CD4-positive, alpha-beta T cell (primary cell): ENCODE measurements at places on chromosomes 1 and 21.

DNA sequence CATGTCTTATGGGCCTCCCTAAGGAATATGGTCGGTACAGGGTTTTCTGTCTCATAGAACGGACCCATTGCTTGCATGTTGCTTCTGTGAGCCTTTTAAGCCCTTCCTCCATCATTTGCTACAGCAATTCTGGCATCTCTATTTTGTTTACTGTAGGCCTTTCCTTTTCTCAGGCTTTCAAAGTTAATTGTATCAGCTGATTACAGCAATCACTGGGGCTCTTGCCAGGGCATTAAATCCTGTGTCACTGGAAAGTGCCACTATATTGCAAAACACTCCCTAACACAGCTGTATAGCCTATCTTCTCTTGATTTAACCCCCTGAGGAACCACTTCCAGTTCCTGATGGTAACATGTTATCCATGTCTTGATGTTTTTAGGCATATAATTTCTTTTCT lies 156.5 kb downstream of the PDE4B start:
- no peak overlapping the region for H3K27ac ChIP-seq
- H3K36me3 ChIP-seq: no peaks in the 10 kb centered on the region
- H3K4me1 ChIP-seq: no peaks in the 10 kb centered on the region
- H3K27me3 ChIP-seq: no peaks in the 10 kb centered on the region
- no peak for DNase-seq
- H3K4me3 ChIP-seq: no peak overlapping the region

GRCh38 chr1:99957818-99958217 lies 12.0 kb upstream of the SLC35A3 start:
- H3K27ac ChIP-seq: no peak overlapping the region
- H3K4me1 ChIP-seq: no peaks in the 10 kb centered on the region
- H3K36me3 ChIP-seq: no peaks in the 10 kb centered on the region
- H3K27me3 ChIP-seq: no peaks in the 10 kb centered on the region
- no peak overlapping the region for H3K4me3 ChIP-seq

- H3K36me3 ChIP-seq: peaks cover 13% of the 10 kb centered on the region
- DNase-seq: no peak
- peaks cover 55% of the 10 kb centered on the region for H3K4me1 ChIP-seq
- H3K27me3 ChIP-seq: no peaks in the 10 kb centered on the region
Measured at GRCh38 chr1:160542303-160542945, 19.4 kb upstream of the SLAMF6 start.

DNA sequence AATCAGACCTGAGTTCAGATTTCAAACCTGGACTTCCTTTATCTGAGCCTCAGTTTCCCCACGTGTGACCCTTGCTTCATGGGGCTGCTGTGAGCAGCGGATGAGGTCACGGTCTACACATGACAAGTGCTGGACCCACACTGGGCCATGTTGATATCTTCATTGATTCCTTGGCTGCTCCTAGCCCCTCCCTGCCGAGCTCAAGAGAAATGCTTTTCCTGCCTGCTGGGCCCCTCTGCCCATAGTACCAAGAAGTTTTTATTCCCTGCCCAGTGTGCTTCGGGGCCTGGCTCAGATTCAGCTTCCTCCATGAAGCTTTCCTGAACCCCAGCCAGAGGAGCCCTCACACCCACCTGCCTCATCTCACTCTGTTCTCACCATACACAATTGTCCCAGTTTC lies 181.6 kb downstream of the PTPRU start:
- H3K27ac ChIP-seq: no peak overlapping the region
- no peaks in the 10 kb centered on the region for H3K4me1 ChIP-seq
- no peak for DNase-seq
- H3K27me3 ChIP-seq: peaks cover 13% of the 10 kb centered on the region

- H3K4me3 ChIP-seq: no peak overlapping the region
- no peaks in the 10 kb centered on the region for H3K27me3 ChIP-seq
- no peak for DNase-seq
- H3K27ac ChIP-seq: no peak overlapping the region
Measured at GRCh38 chr1:205756552-205756951, 6.6 kb upstream of the NUCKS1 start.

- H3K36me3 ChIP-seq: no peaks in the 10 kb centered on the region
- H3K4me3 ChIP-seq: no peak overlapping the region
- H3K27ac ChIP-seq: peak overlapping the region; percentile 32
- H3K27me3 ChIP-seq: no peaks in the 10 kb centered on the region
- peak; percentile 67 for DNase-seq
Measured at GRCh38 chr21:42463861-42464515, 32.0 kb downstream of the RSPH1 start.

DNA sequence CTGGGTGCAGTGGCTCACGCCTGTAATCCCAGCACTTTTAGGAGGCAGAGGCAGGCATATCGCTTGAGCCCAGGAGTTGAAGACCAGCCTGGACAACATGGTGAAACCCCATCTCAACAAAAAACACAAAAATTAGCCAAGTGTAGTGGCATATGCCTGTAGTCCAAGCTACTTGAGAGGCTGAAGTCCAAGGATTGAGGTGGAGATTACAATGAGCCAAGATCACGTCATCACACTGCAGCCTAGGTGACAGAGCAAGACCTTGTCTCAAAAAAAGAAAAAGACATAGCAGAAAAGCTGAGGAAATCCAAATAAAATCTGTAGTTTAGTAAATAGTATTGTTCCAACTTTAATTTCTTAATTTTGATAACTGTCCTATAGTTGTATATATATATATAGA lies 11.5 kb upstream of the ASH1L start:
- no peak overlapping the region for H3K27ac ChIP-seq
- H3K4me1 ChIP-seq: no peaks in the 10 kb centered on the region
- DNase-seq: no peak
- no peaks in the 10 kb centered on the region for H3K27me3 ChIP-seq
- peaks cover 20% of the 10 kb centered on the region for H3K36me3 ChIP-seq

DNA sequence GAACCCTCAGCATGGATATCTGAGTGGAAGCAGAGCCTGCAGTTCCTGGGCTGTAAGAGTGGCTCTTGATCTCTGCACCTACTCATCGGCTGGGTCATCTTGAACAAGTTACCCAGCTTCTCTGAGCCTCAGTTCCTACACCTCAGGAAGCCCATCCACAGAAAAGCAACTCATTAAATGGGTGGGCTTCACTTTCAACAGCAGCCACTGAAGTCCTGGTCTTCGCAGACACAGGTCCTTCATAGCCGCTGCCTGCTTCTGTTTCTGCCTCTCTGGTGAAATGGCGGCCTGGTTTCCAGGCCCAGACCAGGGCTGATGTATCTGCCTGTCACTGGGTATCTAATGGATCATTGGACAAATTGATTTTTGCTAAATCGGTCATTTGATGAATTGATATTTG lies 571.4 kb downstream of the PTPRU start:
- no peak overlapping the region for H3K27ac ChIP-seq
- no peaks in the 10 kb centered on the region for H3K4me1 ChIP-seq
- H3K4me3 ChIP-seq: no peak overlapping the region
- H3K36me3 ChIP-seq: no peaks in the 10 kb centered on the region
- no peaks in the 10 kb centered on the region for H3K27me3 ChIP-seq
- no peak for DNase-seq

GRCh38 chr1:220198186-220199005 lies 73.9 kb downstream of the RAB3GAP2 start:
- no peaks in the 10 kb centered on the region for H3K27me3 ChIP-seq
- no peaks in the 10 kb centered on the region for H3K4me1 ChIP-seq
- H3K4me3 ChIP-seq: no peak overlapping the region
- no peak overlapping the region for H3K27ac ChIP-seq
- peaks cover 68% of the 10 kb centered on the region for H3K36me3 ChIP-seq

GRCh38 chr1:202215472-202216130 lies 22.0 kb downstream of the LGR6 start:
- DNase-seq: no peak
- no peaks in the 10 kb centered on the region for H3K36me3 ChIP-seq
- H3K4me3 ChIP-seq: no peak overlapping the region
- peaks cover 5% of the 10 kb centered on the region for H3K4me1 ChIP-seq
- H3K27me3 ChIP-seq: peaks cover 44% of the 10 kb centered on the region
- no peak overlapping the region for H3K27ac ChIP-seq

DNA sequence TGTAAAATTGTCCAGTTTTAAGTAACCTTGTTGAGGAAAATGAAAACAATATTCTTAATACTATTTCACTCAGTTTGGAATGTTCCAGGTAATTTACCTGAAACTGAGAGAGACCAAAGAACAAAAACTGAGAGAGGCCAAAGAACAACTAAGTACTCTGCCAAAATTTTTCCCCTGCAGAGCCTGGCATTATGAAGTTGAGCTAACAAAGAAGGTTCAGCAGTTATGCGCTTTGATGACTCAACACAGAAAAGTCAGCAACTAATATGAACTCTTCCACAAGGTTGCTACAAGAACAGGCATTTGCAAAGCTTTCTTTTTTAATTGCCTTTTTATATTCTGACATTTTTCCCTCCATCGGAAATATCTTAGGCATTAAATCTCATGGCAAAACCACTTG lies 270.9 kb downstream of the CHRM3 start:
- no peaks in the 10 kb centered on the region for H3K27me3 ChIP-seq
- H3K27ac ChIP-seq: no peak overlapping the region
- no peaks in the 10 kb centered on the region for H3K36me3 ChIP-seq
- H3K4me3 ChIP-seq: no peak overlapping the region
- H3K4me1 ChIP-seq: no peaks in the 10 kb centered on the region
- DNase-seq: no peak

DNA sequence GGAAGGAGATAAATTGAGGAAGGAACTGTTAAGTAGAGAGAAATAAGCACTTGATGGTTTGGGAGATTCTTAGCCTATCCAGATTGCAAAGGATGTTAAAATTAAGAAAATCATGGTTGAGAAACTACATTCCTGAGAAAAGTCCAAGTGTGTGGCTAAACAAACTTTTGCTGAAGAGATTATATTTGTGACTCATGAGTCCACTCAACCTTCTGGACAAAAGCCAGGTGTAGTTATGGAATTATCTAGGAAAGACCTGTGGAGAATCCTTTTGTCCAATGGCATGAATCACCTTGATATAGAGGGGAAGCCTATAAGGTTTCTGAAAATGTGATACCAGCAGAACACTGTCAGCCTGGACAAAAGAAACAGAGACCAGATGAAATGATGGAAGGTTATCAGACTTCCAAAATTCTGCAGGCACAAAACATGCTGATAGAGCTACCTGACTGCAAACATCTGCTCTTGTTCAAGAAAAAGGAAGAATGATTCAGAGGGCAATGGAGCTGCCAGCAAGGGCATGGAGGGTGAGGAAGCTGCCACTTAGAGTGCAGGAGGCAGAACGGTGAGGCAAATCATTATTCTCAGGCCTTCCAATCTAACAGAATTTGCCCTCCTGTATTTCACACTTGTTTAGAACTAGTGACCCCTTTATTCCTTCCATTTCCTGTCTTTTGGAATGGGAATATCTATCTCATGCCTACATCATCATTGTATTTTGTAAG lies 300.6 kb upstream of the PRMT6 start:
- H3K27ac ChIP-seq: no peak overlapping the region
- no peaks in the 10 kb centered on the region for H3K4me1 ChIP-seq
- no peaks in the 10 kb centered on the region for H3K27me3 ChIP-seq

DNA sequence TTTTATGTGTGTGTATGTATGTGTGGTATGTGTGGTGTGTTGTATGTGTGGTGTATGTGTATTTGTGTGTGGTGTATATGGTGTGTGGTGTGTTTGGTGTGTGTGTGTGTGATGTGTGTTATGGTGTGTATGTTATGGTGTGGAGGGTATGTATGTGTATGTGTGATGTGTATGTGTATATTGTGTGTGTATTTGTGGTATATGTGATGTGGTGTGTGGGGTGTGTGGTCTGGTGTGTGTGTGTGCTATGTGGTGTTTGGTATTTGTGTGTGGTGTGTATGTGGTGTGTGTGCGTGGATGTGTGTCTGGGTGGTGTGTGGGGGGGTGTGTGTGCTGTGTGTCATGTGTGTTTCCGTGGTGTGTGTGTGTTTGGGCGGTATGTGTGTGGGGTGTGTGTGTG lies 59.3 kb downstream of the SH3BGR start:
- H3K4me1 ChIP-seq: no peaks in the 10 kb centered on the region
- H3K27me3 ChIP-seq: no peaks in the 10 kb centered on the region
- H3K4me3 ChIP-seq: no peak overlapping the region
- no peak for DNase-seq
- no peak overlapping the region for H3K27ac ChIP-seq
- no peaks in the 10 kb centered on the region for H3K36me3 ChIP-seq

GRCh38 chr21:38958940-38959691 lies 153.4 kb downstream of the ETS2 start:
- no peaks in the 10 kb centered on the region for H3K4me1 ChIP-seq
- no peaks in the 10 kb centered on the region for H3K27me3 ChIP-seq
- H3K4me3 ChIP-seq: no peak overlapping the region
- DNase-seq: no peak

GRCh38 chr1:201553496-201554189 lies 14.7 kb downstream of the NAV1 start:
- no peaks in the 10 kb centered on the region for H3K36me3 ChIP-seq
- DNase-seq: no peak
- no peaks in the 10 kb centered on the region for H3K27me3 ChIP-seq
- no peak overlapping the region for H3K27ac ChIP-seq

DNA sequence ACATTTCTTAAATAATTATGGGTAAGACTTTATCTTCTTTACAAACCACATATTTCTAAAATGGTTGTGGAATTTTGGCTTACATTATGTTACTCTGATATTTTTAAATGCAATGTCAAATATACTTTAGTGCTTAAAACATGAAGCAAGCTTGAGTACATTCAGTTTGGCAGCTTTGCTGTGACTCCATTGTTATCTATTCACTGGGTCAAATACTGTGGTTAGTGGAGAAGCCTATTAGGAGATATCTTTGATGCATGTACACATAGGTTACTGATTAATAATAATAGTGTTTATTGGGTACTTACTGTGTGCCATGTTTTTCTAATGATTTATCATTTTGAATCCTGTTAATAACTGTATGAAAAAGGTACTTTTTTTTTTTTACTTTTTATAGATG lies 520.4 kb upstream of the B3GALT2 start:
- no peaks in the 10 kb centered on the region for H3K4me1 ChIP-seq
- H3K27me3 ChIP-seq: no peaks in the 10 kb centered on the region
- no peak overlapping the region for H3K27ac ChIP-seq
- no peak overlapping the region for H3K4me3 ChIP-seq
- H3K36me3 ChIP-seq: no peaks in the 10 kb centered on the region

- no peak for DNase-seq
- H3K4me3 ChIP-seq: no peak overlapping the region
- no peak overlapping the region for H3K27ac ChIP-seq
- H3K27me3 ChIP-seq: no peaks in the 10 kb centered on the region
- no peaks in the 10 kb centered on the region for H3K4me1 ChIP-seq
Measured at GRCh38 chr1:188689542-188689941, 1788.1 kb downstream of the BRINP3 start.

DNA sequence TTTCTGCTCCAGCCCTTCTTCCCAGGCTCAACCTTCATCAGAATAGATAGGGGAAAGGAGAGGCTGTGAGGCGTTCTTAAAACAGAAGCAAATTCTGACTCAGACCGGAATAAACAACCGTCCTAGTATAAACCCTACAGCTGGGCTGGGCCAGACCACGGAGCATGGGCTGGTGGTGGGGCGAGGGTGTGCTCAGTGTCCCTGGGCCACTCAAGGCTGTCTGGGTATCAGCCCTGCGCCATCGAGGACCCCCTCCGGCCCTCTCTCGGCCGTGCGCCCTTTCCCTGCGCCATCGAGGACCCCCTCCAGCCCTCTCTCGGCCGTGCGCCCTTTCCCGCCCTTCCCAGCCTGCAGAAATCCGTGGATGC lies 36.0 kb downstream of the CAPN2 start:
- peak overlapping the region; percentile 63 for H3K4me3 ChIP-seq
- no peaks in the 10 kb centered on the region for H3K27me3 ChIP-seq
- peak; percentile 28 for DNase-seq
- peaks cover 75% of the 10 kb centered on the region for H3K36me3 ChIP-seq

- DNase-seq: no peak
- H3K27me3 ChIP-seq: peaks cover 4% of the 10 kb centered on the region
- H3K4me3 ChIP-seq: no peak overlapping the region
- no peaks in the 10 kb centered on the region for H3K4me1 ChIP-seq
- no peak overlapping the region for H3K27ac ChIP-seq
Measured at GRCh38 chr1:29651246-29651645, 414.9 kb downstream of the PTPRU start.

GRCh38 chr1:13956393-13956792 lies 256.4 kb downstream of the PRDM2 start:
- no peak overlapping the region for H3K4me3 ChIP-seq
- peaks cover 6% of the 10 kb centered on the region for H3K27me3 ChIP-seq
- DNase-seq: no peak
- H3K4me1 ChIP-seq: peaks cover 5% of the 10 kb centered on the region
